Fibroblast of pulmonary artery (primary cell): ENCODE measurements at places on chromosomes 5 and 9.

DNA sequence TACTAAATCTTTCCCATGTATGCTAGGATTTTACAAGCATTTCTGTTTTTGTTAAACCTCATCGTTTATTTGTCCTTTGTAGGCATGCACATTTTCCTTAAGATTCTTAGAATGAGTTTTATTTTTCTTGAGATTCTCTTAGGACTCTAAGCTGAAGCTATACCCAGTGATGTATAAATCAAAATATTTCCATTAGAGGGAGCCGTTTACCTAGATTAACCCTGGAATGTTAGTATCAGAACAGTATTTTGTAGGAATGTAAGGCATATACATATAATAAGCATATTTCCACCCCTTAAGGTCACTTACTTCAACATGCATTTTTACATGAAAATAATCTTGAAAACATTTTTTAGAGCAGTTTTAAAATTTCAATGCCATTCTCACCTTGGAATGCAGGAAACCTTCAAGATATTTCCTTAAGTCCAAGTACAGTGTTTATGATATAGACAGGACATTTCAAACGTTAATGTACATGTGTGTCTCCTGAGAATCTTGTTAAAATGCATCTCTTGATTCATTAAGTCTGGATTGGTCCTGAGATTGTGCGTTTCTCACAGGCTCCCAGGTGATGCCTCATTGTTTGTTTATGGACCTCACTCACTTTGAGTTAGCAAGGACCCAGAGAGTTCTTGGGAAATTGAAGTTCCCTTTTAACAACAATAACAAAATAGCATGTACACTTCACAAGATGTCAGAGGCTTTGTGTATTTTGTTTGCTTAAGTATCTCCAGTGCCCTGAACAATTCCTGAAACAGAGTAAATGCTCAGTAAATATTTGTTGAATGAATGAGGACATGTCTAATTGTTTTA, 34.9 kb upstream of the FCHO2 start:
- peak; percentile 52 for DNase-seq

- no peak for DNase-seq
Measured at GRCh38 chr9:113228130-113228665, 6.9 kb downstream of the SLC31A1 start.

DNA sequence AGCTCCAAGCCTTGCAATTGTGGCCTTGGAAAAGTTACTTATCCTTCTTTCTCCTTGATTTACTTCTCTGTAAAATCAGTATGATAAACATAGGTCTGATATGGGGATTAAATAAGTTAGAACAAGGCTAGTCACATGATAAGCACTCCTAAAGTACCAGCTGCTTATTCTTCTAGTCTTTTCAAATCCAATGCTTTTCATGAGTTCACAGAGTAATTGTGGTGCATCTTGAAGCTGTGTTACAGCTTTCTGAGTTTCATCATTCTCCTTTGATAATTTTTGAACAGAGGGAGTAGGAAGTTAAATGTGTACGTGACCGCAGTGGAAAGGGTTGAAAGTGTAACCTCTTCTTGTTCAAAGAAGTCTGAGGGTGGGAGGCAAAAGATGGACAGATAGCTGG, 38.8 kb upstream of the CCDC112 start:
- no peak for DNase-seq

DNA sequence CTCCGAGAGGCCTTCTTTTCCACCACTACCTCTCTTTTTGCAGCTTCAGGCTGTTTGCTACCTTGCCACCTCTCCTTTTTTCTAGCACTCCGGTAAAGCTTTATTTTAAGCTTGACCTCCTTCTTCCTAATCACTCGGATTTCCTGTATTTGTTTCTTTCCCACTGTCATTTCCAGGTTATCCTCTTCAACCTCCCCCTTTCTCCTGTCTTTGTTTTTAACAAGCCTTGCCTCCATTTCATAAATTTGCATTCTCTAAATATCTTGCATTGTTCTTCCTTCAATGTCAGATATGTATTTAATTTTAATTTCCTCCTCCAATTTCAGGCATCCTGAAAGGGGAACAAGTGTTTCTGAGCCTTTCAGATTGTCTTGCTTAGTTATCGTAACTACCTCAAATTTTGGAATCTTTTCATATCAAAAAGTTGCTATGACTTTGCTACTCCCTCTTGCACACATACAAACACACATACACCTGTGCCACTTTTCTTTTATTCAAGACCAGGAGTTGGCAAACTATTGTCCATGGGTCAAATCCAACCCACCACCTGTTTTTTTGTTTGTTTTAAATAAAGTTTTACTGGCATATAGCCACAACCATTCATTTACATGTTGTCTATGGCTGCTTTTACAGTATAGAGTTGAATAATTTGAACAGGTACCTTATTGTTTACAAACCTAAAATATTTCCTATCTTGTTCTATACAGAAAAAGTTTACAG, 22.7 kb downstream of the DPYSL3 start:
- peak; percentile 36 for DNase-seq

DNA sequence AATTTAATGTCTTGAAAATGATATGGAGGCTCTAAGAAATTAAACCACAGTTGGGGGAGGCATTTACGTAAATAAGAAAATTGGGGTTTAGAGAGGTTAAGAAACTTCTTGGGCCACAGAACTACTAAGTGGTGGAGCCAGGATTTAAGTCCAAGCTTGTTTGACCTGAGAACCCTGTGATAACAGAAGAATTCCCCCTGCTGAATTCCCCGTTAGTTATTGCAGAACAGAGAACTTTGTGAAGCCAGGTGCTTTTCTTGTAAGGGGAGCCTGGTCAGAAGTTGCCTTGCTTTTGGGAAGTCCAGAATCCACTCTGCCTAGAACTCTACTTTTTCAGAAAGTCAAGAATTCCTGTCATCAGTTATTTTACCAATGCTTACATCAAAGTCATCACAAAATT, 309.3 kb upstream of the SEMA6A start:
- DNase-seq, result no peak

GRCh38 chr5:62720031-62720441, 141.4 kb downstream of the LRRC70 start:
- peak; percentile 17 for DNase-seq

GRCh38 chr5:54063817-54064216, 246.6 kb downstream of the ARL15 start:
- DNase-seq, result peak; percentile 91

DNA sequence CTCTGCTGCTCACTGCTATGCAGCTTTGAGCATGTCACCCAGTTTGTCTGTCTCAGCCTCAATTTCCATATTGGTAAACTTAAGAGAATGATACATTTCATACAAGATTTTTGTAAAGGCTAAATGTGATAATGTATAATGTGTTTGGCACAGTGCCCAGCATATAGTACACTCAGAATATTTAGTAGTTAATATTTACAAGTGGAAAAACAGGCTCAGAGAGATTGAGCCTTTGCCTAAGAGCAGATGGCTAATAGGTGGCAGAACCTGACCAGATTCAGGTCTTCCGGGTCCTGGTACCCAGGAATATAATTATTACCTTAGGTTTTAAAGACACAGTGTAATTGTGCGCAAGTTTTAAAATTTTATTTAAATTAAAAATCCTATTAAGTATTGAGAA, 46.8 kb upstream of the KIAA1958 start:
- DNase-seq, result no peak

GRCh38 chr5:173925449-173926071, 37.4 kb downstream of the CPEB4 start:
- peak; percentile 69 for DNase-seq

GRCh38 chr5:180631549-180632383, 17.6 kb downstream of the FLT4 start:
- no peak for DNase-seq

DNA sequence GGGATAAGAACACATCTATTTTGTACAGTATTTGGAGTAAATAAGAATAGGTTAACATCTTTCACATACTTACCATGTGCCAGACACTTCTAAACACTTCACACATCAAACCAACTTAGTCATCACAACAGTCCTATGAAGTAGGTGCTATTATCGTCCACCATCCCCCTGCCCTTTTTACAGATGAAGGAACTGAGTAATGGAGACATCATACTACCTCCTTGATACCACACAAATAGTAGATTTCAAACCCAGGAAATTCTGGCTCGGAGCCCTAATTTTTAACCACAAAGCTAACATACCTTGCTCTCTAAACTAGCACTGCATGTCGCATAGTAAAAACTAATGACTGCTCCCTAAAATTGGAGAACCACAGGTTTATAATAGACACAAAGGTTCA, 4.2 kb upstream of the ZNF366 start:
- DNase-seq, result no peak

GRCh38 chr9:137000177-137000930, 4.0 kb upstream of the CLIC3 start:
- peak; percentile 54 for DNase-seq

DNA sequence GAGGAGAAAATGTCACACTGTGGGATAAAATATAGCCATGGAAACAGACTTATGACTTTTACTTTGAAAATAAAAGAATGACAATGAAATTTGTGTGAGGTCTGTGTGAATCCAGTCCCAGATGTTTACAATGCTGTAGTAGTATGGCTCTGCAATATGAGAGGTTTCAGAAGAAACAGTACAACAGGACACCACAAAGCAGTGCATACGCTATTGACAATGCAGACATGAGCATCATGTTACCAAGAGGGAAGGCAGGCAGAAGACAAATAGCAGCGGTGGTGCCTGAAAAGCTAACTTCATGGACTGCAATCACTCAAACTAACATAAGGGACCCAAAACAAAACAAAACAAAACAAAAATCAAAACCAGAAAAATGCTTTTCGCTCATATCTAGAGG, 1.8 kb downstream of the FGF10 start:
- DNase-seq, result no peak

DNA sequence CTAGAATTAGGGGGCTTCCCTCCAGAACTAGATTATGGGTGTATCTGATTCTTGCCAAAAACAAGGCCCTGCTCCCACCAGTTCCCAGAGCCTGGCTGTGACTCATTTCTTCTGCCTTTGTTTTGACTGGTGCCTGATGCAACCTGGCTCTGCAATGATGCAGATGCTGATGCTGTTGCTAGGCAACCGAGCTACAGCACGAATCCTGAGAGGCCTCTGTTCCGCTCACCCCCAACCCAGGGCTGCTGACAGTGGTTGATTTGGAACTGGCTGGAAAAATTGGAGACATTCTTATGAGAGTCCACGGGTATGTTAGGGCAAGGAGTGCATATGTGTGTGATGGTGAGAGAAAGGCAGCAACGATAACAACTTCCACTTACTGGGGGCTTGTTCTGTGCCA, 100.3 kb downstream of the NSG2 start:
- DNase-seq, result peak; percentile 0

DNA sequence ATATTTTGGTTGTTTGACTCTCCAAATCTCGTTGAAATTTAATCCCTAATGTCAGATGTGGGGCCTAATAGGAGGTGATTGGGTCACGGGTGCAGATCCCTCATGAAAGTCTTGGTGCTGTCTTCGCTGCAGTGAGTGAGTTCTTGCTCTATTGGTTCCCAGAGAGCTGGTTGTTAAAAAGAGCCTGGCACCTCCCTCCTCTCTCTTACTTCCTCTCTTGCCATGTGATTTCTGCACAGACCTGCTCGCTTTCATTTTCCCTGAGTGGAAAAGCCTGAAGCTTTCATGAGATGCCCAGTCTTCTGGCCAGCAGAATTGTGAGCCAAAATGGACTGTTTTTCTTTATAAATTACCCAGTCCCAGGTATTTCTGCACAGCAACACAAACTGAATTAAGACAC, 221.6 kb downstream of the MAT2B start:
- no peak for DNase-seq

DNA sequence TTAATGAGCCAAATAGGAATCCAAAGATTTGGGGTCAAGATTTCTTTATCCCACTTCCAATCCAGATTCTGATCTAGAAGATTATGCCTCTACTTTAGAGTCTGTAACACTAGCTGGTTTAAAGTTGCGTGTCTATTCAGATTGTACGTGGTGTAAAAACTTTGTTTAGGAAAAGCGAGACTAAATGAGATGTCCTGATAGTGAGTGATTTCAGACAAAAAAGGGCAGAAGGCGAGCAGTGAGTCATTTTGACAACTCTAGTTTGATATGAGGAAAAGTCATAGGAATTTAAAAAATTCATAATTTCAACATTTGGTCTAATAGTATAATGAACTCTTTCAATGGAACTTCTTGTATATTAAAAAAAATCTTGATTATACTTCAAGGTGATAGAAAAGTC, 119.6 kb upstream of the KLF9 start:
- DNase-seq, result peak; percentile 39

DNA sequence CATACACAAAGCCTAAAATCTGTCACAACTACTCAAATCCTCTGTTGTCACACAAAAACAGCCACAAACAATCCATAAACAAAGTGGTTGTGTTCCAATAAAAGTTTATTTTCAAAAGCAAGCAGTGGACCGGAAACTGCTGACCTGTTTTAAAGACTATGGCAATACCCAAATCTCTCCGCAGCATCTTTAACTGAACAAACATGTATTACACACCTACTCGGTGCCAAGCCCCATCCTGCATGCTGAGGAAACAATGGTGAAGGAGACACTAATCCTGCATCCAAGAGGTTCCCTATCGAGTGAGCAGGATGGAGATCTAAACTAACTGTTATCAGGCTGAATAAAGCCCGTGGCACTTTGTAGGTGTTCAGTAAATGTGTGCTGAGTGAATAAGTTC, 11.2 kb downstream of the CDK5RAP2 start:
- no peak for DNase-seq

GRCh38 chr9:129385211-129385934, 207.3 kb upstream of the IER5L start:
- DNase-seq, result no peak

DNA sequence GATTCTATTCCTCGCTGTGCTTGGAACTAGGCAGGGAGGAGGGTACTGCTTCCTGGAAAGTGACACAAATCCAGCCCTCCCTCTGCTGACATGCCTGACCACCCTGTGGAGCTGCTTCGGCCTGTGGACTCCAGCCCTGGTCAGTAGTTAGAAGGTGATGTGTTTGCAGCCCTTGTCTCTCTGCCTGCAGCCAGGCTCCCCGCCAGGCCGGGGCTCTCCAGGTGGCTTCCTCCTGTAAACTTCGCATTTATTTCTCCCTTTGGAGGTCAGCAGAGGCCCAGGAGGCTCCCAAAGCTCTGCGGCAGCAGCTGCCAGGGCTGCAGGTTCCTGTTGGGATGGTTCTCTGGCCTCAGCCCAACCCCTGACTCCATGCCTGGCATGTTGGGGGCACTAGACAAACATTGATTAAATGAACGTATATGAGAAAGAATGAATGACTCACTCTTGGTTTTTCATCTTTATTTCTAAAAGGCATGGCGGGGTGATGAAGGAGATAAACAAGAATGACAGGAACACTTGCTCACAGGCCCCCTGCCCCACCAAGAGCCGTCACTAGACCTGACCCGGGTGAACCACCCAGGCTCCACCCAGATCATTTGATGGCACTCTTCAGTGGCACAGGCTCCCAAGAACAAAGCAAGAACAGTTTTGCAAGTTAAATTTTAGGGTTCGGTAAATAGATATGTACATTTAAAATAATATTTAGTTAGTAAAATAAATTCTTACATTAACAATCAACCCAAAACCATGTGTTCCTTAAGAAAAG, 8.4 kb upstream of the IRX2 start:
- DNase-seq, result no peak
